Cardiac fibroblast (primary cell): ENCODE measurements at places on chromosomes 11 and 22.
A peak's percentile ranks its signal among the peaks of the same experiment; 100 is the strongest.

- DNase-seq = no peak
These were observed 16.5 kb downstream of the CERK start for GRCh38 chr22:46721501-46722085.

DNA sequence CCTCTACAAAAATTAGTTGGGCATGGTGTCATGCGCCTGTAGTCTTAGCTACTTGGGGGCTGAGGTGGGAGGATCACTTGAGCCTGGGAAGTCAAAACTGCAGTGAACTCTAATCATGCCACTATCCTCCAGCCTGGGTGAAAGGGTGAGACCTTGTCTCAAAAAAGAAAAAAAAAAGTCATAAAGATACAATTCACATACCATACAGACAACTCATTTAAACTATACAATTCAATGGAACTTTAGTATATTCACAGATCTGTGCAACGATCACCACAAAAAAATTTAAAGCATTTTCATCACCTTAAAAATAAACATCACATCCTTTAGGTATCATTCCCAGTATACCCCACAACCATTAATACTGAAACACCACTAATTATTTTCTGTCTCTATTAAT, 201.2 kb downstream of the PGR start:
- DNase-seq = no peak

- DNase-seq = no peak
These were observed 19.5 kb downstream of the CRELD2 start for GRCh38 chr22:49937758-49938564.

DNA sequence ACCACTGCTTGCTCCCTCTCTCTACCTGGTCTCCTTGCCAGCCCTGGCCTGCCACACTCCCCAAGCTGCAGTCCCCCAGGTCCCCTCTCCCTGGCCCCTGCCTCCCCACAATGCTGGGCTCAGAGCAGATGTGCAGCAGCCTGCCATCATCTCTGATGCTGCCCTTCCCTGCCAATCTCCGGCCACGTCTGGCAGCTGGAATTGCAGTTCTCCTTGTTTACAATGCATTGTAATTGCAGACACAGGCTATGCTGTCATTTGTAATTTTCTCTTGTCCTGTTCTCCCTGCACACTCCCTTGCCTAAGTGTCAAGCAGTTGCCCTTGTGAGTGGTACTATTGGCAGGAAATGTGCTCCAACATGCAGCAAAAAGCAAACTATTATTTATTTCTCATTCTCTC, 222.3 kb downstream of the NTM start:
- no peak for DNase-seq

GRCh38 chr22:47011131-47011858, 248.8 kb downstream of the TBC1D22A start:
- DNase-seq = no peak

DNA sequence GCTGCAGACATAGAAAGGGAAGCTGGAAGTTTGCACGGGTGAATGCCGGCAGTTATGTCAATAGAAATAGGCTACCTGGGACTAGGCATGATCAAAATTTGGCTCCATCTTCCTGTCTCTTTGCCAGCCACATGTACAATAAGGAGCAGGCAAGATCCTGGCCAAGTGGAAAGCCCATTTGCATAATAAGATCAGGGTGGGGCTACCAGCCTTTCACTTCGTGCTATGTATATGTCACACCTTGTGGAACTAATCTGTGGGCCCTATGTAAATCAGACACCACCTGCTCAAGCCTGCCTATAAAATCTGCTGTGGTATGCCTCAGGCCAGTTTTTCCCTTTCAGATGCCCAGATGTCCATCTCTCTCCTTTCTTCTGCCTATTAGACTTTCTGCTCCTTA, 79.3 kb upstream of the DRD2 start:
- no peak for DNase-seq

DNA sequence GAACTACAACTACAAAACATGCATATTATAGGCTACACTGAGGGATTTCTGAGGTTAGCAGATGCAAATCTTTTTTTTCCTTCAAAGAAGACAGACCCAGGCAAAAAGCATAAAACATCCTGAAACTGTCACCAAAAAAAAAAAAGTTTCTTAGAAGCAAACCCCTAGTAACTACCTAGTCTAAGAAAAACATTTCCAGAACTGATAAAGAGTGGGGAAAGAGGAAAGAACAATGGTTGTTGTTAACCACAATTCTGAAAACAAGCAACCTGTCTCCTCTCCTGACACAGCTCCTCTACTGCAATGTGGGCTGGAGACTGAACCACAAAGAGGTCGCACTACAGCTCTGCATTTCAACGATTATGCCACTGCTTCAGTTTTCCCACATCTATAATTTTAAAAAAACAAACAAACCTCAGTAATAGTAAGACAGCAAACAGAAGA, 15.0 kb downstream of the DENND5A start:
- DNase-seq = peak; percentile 54

DNA sequence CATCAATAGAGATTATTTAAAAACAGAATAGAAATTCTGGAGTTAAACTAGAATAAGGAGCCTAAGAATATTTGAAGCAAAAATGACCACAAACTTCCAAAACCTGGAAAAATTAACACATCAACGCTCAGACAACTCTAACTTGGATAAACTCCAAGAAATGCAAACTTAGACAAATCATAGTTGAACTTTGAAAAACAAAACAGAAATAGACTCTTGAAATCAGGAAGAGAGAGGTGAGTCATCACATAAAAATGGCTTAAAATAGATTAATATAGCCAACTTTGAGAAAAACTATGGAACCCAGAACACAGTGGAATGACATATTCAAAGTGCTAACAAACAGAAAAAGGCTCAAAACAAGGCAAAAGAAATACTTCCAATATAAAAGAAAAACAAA, 974.2 kb downstream of the JRKL start:
- DNase-seq = peak; percentile 52

DNA sequence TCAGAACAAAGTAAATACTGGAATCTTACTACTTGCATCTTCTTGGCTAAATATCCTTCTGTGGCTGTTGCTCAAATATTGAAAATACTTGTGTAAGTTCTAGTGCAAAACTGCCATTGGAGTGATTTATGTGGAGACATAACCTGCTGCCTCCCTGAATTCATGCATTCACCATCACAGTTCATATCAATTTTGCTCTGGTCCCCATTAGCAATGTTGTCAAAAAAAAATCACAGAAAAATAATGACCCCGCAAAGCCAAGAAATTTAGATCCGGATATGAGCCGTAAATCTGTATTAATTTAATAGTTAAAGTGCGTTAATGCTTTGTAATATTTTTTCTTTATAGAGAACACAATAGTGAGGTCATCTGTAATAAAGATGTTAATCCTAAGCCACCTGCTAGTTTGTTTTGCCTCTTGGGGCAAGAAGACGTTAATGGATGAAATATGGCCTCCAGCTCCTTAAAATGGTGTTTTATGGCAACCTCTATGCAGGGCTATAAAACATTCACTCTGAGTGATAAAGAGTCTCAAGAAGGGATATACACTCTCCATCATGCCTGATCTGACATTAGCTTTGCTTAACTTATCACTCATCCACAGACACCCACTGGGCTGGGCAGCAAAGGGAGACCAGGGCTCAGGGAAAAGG, 255.9 kb downstream of the INSC start:
- DNase-seq = no peak

DNA sequence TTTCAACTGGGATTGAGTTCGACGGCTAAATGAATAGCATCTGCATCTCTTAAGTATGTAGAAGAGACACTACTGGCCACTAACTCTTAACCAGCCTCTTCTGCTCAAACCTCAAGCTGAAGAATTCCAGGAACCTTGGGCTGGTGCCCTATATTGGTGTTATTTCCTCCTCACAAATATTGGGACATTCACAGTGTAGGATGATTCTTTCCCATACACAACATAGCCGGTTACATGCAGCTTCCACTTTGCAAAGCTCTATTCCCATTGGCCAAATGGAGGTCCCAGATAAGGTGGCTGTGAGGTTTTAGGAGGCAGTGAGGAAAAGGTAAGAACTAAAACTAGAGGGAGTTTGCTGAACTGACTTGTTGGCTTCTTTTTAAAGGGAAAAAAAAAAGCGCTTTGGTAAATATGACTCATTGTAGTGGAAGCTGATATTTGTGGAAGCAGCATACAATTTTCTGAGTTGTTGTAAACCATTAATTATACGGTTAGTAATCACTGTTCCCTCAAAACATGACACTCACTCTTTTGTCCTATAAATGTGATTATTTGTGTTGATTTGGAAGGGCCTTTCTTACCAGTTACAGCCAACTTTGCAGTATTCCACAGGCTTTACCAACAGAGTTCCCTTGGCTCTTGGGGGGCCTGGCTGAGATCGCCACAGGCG, 17.6 kb downstream of the C22orf31 start:
- peak; percentile 64 for DNase-seq

DNA sequence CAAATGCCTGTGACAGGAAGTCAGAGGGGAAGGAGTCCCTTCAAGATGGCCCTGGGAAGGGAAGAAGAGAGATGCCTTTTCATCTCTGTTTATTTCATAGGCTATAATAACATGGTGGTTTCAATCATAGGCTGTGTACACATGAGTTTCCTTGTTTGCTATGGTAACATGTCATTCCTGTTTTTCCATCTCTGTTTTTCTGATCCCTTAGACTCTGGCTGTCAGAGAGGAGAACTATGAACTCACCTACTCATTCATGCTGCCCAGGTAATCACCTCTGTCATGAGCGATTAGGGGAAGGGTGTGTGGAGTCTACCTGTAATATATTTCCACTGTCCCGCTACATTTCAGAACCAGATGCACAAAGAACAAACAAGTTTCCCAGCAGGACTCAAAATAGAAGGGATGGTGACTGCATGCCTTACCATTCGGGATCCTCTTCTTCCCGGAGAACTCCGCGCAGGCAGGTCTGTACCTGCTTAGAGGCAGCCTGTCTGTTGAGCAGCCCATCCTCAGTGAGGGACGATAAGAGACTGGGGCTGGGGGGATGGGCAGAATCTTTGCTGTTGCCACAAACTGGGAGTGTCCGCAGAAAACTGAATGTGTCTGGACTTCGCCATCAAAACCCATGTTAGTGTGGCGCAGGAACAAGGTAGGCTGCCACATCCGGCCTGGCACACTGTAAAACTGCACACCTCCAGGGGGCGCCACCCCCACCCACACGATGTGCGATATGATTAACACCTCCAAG, 7.1 kb upstream of the PEX26 start:
- no peak for DNase-seq

GRCh38 chr11:68099474-68100405, 21.4 kb downstream of the CHKA start:
- DNase-seq = peak; percentile 52

DNA sequence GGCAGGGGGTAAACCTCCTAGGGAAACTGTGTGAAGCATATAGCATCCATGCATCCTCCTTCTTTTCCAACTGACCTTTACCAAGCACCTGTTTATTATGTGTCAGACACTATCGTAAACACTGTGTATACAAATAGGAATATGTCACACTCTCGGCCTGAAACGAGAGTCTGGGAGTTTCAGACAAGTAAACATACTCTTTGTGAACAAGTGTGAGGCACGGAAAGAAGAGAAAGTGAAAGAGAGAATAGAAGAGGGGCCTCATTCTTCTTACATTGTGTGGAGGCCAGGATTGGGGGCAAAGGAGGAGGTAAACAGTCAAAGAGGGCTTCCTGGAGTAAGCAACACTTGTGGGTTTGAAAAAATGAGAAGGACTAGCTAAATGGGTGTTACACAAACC, 16.4 kb downstream of the CSNK2A3 start:
- no peak for DNase-seq

- peak; percentile 65 for DNase-seq
These were observed 94.0 kb upstream of the APOA1 start for GRCh38 chr11:116931206-116931953.

DNA sequence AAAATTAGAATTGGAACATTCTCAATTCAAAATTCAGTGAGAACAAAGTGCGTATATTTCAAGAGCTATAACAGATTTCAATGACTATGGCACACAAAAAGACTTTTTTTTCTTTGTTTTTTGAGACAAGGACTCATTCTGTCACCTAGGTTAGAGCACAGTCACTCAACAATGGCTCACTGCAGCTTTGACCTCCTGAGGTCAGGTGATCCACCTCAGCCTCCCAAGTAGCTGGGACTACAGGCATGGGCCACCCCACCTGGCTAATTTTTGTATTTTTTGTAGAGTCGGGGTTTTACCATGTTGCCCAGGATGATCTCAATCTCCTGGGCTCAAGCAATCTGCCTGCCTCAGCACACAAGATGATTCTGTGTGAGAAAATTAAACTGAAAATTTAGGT, 51.5 kb downstream of the PIK3C2A start:
- DNase-seq = no peak

DNA sequence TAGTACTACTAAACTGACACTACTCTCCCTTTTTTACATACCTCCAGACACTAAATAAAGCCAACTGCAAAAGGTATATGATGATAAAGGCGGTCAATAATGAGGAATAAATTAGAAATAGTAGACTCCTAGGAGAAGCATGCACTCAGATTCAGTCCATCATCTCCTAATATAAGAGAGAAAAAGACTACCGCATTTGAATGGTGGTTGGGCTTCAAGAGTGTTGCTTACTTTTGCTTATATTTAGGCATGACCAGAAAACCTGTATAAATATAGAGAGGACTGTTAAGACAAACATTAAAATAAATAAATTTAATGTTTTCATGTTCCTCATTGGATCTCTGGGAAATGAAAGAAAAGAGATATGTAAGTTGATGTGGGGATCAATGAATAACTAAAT, 1137.0 kb downstream of the FAM181B start:
- no peak for DNase-seq

DNA sequence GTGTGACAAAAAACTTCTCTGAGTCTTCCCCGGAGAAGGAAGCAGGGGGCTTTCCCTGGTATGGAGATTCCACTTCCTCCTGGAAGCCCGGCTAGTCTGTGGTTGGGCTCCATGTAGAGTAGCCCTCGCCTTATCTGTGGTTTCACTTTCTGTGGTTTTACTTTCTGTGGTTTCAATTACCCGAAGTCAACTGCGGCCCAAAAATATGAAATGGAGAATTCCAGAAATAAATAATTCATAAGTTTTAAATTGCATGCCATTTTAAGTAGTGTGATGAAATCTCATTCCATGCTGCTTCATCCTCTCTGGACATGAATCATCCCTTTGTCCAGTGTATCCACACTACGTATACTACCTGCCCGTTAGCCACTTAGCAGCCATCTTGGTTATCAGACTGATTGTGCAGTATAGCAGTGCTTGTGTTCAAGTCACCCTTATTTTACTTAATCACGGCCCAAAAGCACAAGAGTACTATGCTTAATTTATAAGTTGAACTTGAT, 275.0 kb upstream of the SESN3 start:
- DNase-seq = peak; percentile 63

- no peak for DNase-seq
These were observed 1.7 kb upstream of the OR9G4 start for GRCh38 chr11:56750190-56750589.

- DNase-seq = no peak
These were observed 98.5 kb downstream of the CTTN start for GRCh38 chr11:70496591-70497535.
